ENCODE measurements at places on chromosomes 2 and 18. TPM values are rescaled to one million over a fixed set of nuclear protein-coding genes. Genes with fewer than 3 reads are reported as not detected.

GRCh38 chr2:171271971-171272436 is 111.3 kb upstream of the TLK1 start:
- H3K36me3 ChIP-seq, result no peaks in the 10 kb centered on the region
- H3K4me1 ChIP-seq, result no peaks in the 10 kb centered on the region
- H3K27ac ChIP-seq, result no peak overlapping the region
- H3K27me3 ChIP-seq, result no peaks in the 10 kb centered on the region
- H3K4me3 ChIP-seq, result no peak overlapping the region

SNORC gene
- 1.4 TPM for total RNA-seq

- no peaks in the 10 kb centered on the region for H3K27me3 ChIP-seq
- no peak overlapping the region for H3K27ac ChIP-seq
- H3K36me3 ChIP-seq, result peaks cover 35% of the 10 kb centered on the region
- H3K4me1 ChIP-seq, result no peaks in the 10 kb centered on the region
Observed at GRCh38 chr2:69525261-69525660, 88.0 kb upstream of the NFU1 start.

TYMS gene
- 55.7 TPM for total RNA-seq

DNA sequence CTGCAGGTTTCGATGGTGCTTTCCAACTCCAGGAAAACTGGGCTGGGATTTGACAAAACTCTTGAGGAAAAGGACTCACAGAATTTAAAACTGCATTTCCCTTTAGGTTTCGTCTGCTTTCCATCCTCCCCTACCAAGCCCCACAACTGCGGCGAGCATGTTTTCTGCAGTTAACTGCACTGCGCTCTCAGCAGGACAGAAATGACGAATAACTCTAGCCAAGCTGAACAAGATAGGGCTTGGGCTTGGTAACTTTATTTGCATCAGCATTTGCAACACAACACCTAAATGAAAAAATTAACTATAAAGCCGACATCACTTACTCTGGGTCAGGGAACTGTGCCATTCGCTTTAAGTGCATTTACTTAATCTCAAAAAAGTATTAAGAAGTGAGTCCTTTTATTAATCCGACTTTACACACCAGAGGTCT is 669 bp upstream of the PIKFYVE start:
- DNase-seq, result peak; percentile 42
- no peaks in the 10 kb centered on the region for H3K27me3 ChIP-seq
- peaks cover 19% of the 10 kb centered on the region for H3K4me1 ChIP-seq
- H3K4me3 ChIP-seq, result peak overlapping the region; percentile 88
- H3K36me3 ChIP-seq, result peaks cover 3% of the 10 kb centered on the region
- peak overlapping the region; percentile 94 for H3K27ac ChIP-seq

- no peak overlapping the region for H3K4me3 ChIP-seq
- no peak overlapping the region for H3K27ac ChIP-seq
- no peak for DNase-seq
- no peaks in the 10 kb centered on the region for H3K27me3 ChIP-seq
Observed at GRCh38 chr2:64114912-64115277, 29.3 kb downstream of the PELI1 start.

VAMP5 gene
- total RNA-seq, result 19.0 TPM

DNA sequence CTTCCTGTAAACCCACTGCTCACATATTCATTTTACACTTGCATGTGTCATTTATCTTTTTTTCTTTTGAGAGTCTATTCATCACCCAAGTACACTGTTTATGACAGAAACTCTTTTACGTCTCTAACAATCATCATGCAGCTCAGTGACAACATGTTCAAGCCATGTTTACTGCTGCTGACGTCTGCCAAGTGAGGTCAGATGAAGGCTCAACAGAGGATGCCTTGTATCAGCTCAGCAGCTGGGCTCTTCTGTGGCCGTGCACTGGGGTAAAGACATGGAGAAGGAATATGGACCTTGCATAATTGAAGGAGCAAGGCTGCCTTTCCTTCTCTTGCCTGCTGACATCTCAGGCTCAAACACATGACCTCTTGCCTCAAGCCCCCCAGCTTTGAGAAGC is 99.6 kb downstream of the ADD2 start:
- no peak overlapping the region for H3K27ac ChIP-seq
- H3K36me3 ChIP-seq, result no peaks in the 10 kb centered on the region
- H3K4me1 ChIP-seq, result no peaks in the 10 kb centered on the region
- no peaks in the 10 kb centered on the region for H3K27me3 ChIP-seq
- H3K4me3 ChIP-seq, result no peak overlapping the region
- DNase-seq, result no peak

EML6 gene
- total RNA-seq, result 1.2 TPM

IGFBP5 gene
- 6.6 TPM for total RNA-seq

GRCh38 chr18:64991102-64991501 is 759.7 kb upstream of the CDH7 start:
- H3K4me3 ChIP-seq, result no peak overlapping the region
- H3K4me1 ChIP-seq, result no peaks in the 10 kb centered on the region
- DNase-seq, result no peak

TYW5 gene
- 5.9 TPM for total RNA-seq

All from thymus (tissue), 14 donors.